Activated naive CD8-positive, alpha-beta T cell treated with anti-CD3 and anti-CD28 coated beads for 36 hours (primary cell): ENCODE measurements at places on chromosomes 2 and 18. TPM values are rescaled to one million over a fixed set of nuclear protein-coding genes. Genes with fewer than 3 reads are reported as not detected.

DNAJC27 gene
- 4.2 TPM for total RNA-seq

IL37 gene
- total RNA-seq = not detected

GRCh38 chr2:46471-47345, at the start of gene FAM110C:
Gene FAM110C, minus strand, starts transcription at chr2:46505. Its CDS starts 120 bp downstream, at chr2:46385.
- DNase-seq = peak; percentile 51

- no peak for DNase-seq
These were observed 84.0 kb upstream of the ACSL3 start for GRCh38 chr2:222776792-222777191.

DNA sequence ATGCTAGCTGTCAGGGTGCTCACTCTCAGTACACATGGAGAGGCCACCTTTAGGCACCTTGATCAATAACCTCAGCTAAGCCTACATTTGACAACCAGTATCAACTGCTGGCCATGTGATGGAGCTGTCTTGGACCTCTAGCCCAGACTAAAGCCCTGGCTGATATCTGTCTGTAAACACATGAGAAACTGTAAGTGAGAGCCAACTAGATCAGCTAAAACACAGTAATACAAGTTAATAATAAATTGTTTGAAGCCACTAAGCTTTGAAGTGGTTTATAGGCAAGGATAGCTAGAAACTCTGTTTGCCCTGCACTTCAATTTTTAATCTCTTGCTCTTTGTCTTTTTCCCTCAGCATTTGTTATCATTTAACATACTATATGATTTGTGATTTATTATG, 407.1 kb downstream of the SPAG16 start:
- no peak for DNase-seq
